ENCODE measurements at places on chromosomes 3 and 15.
A peak's percentile ranks its signal among the peaks of the same experiment; 100 is the strongest.

GRCh38 chr3:50333744-50334328 is 5.8 kb upstream of the TUSC2 start:
- peak; percentile 11 for ATAC-seq

GRCh38 chr3:66353530-66353929 is 132.7 kb downstream of the SLC25A26 start:
- ATAC-seq, result no peak

DNA sequence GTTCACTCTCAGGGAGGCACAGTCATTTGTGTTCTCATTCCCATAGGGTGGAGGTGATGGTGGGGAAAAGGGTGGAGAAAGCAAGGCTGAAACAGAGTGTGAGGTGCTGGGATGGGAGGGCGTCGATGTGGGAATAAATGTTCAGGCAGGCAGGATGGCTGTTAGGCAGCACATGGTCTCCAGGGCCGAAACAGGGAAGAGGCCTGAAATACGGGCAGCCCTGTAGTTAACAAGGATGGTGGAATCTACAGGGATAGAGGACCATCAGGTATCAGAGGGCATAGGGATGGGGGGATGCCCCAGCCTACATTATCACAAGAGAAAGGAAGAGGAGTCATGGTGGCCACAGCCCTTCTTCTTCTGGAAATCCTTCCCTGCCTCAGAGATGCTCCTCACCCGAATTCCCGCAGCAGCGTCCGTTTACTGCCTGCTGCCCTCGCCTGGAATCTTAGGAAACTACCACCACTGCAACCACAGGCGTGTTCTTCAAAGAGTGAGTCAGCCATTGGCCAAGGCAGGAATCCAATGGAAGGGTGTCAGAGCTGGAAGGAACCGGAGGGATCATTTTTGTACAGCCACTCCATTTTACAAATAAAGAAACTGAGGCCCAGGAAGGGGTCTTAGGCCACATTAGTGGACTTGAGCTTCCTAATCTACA is 49.7 kb upstream of the POMGNT2 start:
- ATAC-seq, result no peak

DNA sequence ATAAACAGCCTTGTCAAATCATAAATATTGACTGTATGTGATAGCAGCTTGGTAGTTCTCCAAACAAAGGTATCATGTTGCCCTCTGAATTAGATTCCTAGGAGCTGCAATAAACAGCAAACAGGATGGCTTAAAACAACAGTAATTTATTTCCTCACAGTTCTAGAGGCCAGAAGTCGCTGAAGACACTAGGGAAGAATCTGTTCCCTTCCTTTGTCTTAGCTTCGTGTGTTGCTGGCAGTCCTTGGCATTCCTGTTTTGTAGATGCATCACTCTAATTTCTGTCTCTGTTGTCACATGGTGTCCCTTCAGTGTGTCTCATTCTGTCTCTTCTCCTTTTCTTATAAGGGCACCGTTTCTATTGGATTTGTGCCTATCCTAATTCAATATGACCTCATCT is 679.3 kb downstream of the OTOL1 start:
- no peak for ATAC-seq

DNA sequence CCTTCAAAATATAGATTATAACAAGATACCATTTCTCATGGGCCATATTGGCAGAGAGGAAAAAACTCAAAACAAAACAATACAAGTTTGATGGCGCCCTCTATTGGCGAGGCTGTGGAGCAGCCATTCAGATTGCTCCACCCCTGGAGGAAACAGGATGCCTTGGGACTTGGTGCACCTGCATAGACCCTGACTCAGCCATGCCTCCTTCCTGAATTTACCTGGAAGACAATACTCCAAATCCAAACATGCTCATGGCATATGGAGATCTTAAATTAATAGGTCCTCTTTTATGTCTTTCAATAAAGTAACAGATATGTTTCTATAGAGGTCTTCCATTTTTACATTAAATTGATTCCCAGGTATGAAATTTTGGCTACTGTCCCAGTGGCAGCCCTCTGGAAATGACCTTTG is 90.0 kb downstream of the APBA2 start:
- no peak for ATAC-seq

DNA sequence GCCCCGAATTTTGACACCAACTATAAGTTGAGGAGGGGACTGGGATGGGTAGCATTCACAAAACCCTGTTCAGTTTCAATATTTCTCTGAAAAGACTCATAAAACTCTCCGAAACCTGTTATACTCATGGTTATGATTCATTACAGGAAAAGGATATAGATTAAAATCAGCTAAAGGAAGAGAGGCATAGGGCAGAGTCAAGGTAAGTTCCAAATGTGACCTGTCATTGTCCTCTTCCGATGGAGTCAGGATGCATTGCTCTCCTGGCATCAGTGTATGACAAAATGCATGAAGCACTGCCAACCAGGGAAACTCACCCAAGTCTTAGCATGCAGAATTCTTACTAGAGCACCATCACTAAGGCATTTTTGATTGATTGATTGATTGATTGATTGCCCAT is 525.0 kb upstream of the NAALADL2 start:
- no peak for ATAC-seq

DNA sequence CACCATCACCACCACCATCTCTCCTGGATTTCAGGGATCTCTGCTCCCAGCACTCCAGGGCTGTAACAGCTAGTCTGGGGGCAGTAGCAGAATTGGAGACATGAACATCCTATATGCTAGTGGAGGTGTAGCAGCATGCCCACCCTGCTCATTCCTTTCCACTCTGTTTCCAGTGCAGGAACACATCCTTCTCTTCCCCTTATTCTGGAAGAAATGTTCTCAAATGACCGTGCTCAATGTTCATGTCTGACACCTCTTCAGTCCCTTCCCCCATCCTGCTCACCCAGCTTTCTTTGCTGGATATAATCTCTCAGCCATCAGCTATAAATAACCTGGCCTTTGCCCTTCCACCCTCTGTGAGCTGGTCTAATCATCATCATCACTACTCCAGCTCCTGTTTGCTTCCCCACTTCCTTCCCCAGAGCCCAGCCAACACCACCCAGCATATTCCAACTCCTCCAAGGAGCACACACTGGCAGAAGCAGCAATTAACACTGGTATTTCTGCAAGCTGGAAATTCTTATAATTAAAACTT is 31.1 kb downstream of the DCLK3 start:
- ATAC-seq, result no peak

- ATAC-seq, result peak; percentile 76
Observed at GRCh38 chr3:11944052-11944673, 60.0 kb upstream of the SYN2 start.

DNA sequence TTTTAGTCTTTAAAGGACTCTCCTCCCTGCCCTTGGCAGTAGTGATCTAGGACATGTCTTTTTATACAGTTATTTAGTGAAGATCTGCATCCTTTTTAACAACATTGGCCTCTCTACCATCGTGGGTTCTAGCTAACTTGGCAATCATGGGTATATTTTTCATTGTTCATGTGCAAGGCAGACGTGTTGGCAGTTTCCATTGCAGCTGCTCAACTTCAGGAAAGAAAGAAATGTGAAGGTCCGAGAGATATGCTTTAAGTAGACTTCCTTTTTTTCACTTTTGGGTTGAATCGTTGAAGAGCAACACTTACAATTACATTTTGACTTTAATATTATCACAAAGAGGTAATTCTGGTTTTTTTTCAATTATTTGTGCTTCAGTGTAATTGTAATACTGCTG is 172.6 kb downstream of the SATB1 start:
- no peak for ATAC-seq

DNA sequence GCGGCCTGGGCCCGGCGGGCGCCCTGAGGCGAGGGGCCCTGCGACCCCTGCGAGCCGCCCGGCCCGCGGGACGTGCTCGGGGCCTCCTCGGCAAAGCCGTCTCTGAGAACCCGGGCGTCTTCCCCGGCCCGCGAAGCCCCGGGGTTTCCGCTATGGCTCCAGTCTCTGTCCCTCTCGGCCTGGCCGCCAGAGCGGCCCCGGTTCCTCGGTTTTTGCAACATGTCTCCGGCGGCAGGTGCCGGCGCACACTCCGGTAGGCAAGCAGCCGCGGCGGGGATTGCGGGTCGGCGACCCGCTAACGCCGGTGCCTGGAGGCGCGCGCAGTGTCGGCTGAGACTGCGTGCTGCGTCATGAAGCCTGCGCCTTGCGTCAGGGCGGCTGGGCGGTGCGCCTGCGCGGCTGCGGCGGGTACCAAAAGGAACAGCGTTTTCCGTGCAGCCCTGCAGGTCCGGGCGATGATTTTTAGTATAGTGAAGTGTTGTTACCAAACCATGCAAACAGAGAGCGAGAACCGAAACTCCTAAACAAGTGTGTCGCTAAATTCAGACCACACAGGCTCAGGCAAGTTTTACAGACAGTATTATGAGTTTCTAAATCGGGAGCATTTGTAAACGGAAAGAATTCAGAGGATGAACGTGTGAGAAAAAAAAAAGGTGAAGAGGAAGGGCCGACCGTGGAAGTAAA is at the start of gene NSMCE3:
Gene NSMCE3, minus strand, starts transcription at position 338 of the 684 bp plus-strand sequence. Its CDS starts 117 bp downstream, at position 221.
- peak; percentile 97 for ATAC-seq

- no peak for ATAC-seq
Observed at GRCh38 chr15:43210807-43211206, 10.0 kb downstream of the EPB42 start.

DNA sequence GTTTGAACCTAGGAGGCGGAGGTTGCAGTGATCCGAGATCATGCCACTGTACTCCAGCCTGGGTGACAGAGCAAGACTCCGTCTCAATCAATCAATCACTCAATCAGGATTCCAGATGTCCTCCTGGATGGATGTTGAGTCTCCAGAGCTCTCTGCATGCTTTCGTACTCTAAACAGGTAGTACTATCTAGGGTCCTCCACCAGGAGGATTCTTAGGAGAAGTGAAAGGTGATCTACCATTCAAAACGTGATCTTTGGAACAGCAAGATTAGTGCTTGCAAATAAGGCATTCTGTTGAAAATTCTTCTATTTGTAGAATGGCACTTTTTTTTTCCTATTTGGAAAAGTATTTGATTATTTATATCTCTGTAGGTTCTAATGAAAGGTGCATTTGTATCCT is 34.3 kb downstream of the CNOT10 start:
- ATAC-seq, result no peak

GRCh38 chr3:64111872-64112271 is 88.6 kb upstream of the PSMD6 start:
- ATAC-seq, result no peak

DNA sequence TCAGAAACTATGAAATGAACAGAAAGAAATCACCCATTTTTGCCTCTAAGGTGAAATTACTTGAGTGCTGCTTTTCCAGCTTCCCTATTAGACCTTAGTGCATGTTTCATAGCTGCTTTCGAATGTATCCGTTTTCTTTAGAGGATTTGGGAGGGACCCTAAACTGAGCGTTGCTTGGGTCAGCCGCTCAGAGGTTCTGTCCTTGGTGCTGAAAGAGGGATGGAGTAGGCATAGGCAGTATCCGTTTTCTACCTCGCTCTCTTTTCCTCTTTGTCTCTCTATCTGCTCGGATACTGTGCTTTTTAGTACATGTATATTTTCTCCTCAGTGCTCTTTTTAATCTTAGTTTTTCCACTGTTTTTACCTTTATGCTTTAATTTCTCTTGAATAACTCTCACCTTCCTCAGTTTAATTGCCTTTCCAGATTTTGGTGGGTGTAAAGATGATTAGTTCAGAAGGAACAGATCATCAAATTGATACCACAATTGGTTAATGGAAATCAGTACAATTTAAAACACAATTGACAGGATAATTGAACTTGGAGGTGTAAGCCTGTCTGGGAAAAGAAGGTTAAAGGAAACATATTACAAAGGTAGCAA is at the start of gene DRD3:
Gene DRD3, minus strand, starts transcription at position 283 of the 599 bp plus-strand sequence. CDS start 7,060 bp downstream, outside the sequence.
- ATAC-seq, result peak; percentile 56

DNA sequence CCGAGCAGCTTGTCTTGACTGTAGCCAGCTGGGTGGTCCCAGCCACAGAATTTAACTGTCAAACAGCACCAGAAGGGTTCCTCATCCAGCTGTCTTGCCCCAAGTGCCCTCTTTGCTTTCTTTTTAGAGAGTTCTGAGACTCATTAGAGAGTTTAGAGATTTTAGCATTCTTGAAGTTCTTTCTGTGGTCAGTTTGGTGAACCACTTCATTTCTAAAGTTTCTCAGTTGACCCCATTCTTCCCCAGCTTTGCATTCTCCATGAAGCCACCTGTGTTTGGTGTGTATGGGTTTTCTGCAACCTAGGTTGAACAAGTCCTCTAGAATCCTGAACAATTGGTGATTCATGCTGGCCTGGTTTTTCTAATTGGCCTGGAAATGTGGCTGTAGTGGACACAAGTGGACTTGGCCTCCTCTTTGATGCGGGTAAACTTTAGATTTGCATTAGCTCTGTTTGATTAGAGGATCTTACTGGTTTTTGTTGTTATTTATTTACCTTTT is 33.7 kb downstream of the FLNB start:
- no peak for ATAC-seq

DNA sequence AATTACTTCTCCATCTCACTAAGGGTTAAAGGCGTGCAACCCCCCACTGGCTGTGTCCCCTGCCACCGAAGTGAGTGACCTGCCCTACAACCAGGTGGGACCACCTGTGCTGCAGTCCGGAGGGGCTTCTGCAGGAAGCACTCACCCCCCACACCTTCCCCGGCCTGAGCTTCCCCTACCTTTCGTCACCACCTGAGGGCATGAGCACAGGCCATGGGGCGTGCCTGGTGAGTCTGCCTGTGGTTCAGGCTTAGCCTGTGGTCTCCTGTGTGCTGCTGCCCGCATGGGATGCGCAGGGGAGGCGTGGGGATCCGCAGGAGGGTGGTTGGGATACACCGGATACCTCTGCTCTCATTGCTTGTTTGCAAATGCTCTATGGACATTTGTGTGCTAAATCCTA is 46.0 kb downstream of the KLHL25 start:
- no peak for ATAC-seq

DNA sequence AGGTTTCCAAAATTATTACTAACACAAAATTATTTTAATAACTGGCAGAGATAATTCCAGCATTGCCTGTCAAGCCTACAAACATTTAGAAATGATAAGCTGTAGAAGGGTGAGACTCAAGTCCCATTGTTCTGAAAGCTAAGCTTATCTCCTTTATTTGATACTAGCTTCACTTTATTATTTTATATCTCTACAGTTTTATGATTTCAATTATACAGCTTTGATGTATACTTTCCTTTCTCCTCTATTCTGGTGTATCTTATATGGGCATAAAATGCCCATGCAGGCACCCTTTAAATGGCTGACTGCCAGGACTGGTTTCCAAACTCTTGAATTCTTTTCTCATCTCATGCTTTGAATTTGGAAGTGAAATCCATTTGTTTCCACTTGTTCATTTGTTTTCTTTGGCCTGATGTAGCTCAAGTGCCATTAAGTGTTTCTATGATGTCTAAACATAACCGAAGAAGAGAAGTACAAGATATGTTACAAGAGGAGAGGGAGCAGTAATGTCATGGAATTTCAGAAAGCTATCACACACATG is 372.1 kb upstream of the ARHGEF26 start:
- peak; percentile 16 for ATAC-seq

- peak; percentile 9 for ATAC-seq
Observed at GRCh38 chr3:100401674-100402041, 319 bp downstream of the LNP1 start.

DNA sequence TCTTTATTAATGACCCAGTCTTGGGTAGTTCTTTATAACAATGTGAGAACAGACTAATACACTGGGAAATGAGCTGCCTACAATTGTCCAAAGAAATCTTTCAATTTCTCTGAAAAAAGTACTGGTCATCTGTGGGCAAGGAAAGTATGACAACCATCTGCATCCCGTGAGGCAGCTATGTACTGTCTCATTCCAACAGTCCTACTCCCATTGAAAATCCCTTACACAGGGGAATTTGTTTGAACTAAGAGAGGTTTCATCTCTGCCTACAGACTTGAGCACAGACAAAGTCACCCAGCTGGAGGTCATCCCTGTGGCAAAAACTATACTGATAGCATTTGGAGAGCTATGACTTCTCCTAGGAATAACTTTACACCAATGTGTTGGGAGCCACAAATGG is 27.1 kb downstream of the SHC4 start:
- no peak for ATAC-seq

All from motor neuron (in vitro differentiated cells).